Naive thymus-derived CD8-positive, alpha-beta T cell (primary cell): ENCODE measurements at places on chromosomes 5 and 9. TPM values are rescaled to one million over a fixed set of nuclear protein-coding genes. Genes with fewer than 3 reads are reported as not detected.

Gene FCN2
- not detected for total RNA-seq

Gene BHMT
- total RNA-seq, result not detected

Gene SPINK5
- total RNA-seq, result not detected

Gene HTR1A
- total RNA-seq, result not detected

DNA sequence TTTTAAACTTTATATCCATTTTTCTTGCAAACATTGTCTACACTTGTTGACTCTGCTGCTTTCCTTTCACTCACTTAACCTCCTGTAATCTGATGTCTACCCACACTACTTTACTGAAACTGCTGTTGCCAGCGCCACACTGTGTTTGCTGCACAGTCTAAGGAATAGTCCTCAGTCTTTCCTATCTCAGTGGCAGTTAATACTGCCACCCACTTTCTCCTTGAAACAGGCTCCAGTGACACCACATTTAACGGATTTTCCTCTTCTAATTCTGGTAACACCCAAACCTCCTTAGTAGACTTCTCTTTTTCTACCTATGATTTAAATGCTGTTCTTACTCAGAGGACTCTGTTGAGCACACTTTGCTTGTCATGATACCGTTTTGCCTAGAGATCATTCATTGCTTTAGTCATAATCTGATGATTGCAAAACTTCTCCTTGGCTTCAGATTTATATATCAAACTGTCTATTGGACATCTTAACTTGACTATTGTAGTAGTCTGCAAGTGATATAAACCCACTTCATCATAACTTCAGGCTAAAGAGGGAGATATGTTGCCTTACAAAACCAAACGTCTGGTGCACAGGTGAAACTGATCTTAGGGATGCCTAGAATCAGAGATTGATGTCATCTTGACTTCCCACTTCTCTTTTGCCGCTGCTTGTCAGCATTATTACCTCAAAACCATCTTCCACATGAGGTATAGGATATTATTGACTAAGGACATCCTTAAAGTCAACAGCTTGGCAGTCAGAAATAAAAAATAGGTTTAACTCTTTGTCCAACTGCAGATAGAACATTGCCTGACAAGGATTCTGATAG, 94.1 kb downstream of the CDC42SE2 start:
- H3K27ac ChIP-seq, result peak overlapping the region; percentile 93
- H3K27me3 ChIP-seq, result no peaks in the 10 kb centered on the region
- peak overlapping the region; percentile 52 for H3K4me3 ChIP-seq

GRCh38 chr5:22852807-22853660, at the start of gene CDH12:
Gene CDH12 (minus strand): TSS chr5:22853344.
- peak within 1 kb of the TSS; percentile 80 for H3K4me3 ChIP-seq
- H3K27me3 ChIP-seq, result no peaks in the 10 kb centered on the region
- DNase-seq, result peak; percentile 3

DNA sequence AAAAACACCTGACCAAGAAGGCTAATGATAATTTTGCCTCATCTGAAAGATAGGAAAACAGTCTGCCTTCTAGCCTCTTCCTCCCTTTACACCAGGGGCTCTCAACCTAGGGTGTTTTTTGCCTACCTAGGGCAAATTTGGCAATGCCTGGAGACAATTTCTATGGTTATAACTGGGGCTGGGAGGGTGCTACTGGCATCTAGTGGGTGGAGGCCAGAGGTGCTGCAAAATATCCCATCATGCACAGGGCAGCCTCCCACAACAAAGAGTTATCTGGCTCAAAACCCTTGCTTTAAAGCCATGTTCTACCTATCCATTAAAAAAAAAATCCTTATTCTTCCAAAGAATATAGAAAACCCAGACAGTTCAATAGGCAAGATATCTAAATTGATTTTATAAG, 45.0 kb upstream of the NR3C1 start:
- H3K27ac ChIP-seq, result no peak overlapping the region
- no peak for DNase-seq
- H3K27me3 ChIP-seq, result no peaks in the 10 kb centered on the region

GRCh38 chr5:81530919-81531318, 137.0 kb upstream of the ACOT12 start:
- H3K36me3 ChIP-seq, result peaks cover 5% of the 10 kb centered on the region
- H3K27ac ChIP-seq, result no peak overlapping the region
- no peak for DNase-seq
- no peaks in the 10 kb centered on the region for H3K27me3 ChIP-seq
- peaks cover 22% of the 10 kb centered on the region for H3K4me1 ChIP-seq

- H3K36me3 ChIP-seq, result no peaks in the 10 kb centered on the region
- H3K27ac ChIP-seq, result no peak overlapping the region
- H3K4me3 ChIP-seq, result no peak overlapping the region
- DNase-seq, result no peak
- H3K4me1 ChIP-seq, result no peaks in the 10 kb centered on the region
Observed at GRCh38 chr5:75847561-75848021, 130.4 kb upstream of the POC5 start.

- H3K27me3 ChIP-seq, result no peaks in the 10 kb centered on the region
- no peak for DNase-seq
- H3K4me1 ChIP-seq, result no peaks in the 10 kb centered on the region
- no peak overlapping the region for H3K27ac ChIP-seq
- no peak overlapping the region for H3K4me3 ChIP-seq
- no peaks in the 10 kb centered on the region for H3K36me3 ChIP-seq
Observed at GRCh38 chr5:68187268-68188055, 28.1 kb upstream of the PIK3R1 start.

- H3K4me3 ChIP-seq, result no peak overlapping the region
- no peak overlapping the region for H3K27ac ChIP-seq
- no peaks in the 10 kb centered on the region for H3K27me3 ChIP-seq
- H3K4me1 ChIP-seq, result no peaks in the 10 kb centered on the region
Observed at GRCh38 chr5:55880453-55880852, 29.3 kb downstream of the IL31RA start.

DNA sequence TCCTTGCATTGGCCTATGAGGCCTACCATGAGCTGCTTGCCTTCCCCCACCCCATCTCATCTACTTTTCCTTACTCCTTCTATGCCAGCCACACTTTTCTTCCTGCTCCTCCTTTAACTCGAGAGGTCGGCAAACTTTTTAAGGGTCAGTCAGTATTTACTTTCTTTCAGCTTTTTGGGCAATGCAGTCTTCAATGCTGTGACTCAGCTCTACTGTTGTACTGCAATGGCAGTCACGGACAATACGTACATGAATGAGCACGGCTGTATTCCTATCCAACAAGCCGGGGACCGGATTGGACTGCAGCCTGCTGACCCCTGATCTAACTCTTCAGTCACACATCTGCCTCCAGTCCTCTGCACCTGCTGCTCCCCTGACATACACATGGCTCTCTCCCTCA, 602 bp upstream of the ACTL7A start:
- H3K4me3 ChIP-seq, result no peak overlapping the region
- H3K27ac ChIP-seq, result no peak overlapping the region
- no peak for DNase-seq
- peaks cover 4% of the 10 kb centered on the region for H3K36me3 ChIP-seq
- peaks cover 8% of the 10 kb centered on the region for H3K27me3 ChIP-seq
- peaks cover 4% of the 10 kb centered on the region for H3K4me1 ChIP-seq

DNA sequence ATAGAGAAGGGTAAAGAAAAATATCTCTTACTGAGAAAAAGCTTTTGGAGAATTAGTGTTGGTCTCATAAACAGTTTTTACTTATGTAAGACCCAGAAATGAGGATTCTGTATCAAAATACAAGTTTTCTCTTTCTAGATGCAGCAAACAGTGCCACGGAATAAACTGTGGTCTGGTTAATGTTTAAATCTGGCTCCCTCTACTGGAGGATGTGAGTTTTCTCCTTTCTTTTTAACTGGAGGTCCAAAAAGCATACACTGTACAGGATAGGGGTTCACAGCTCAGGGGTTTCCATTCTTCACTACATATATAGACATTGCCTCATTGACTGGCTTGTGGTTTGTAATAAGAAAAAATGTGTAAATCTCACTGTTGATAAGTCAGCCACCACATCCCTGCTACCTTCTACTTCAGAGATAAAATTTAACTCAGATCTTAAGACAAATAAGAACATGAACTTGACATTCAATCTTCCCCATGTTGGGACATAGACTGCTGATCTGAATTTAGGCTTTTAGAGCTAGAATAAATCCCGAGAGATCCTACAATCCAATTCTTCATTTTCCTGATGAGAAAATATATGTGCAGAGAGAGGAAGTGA, 98.9 kb downstream of the CFAP95 start:
- no peak overlapping the region for H3K27ac ChIP-seq
- DNase-seq, result peak; percentile 26
- H3K36me3 ChIP-seq, result no peaks in the 10 kb centered on the region
- no peak overlapping the region for H3K4me3 ChIP-seq
- peaks cover 17% of the 10 kb centered on the region for H3K27me3 ChIP-seq
- H3K4me1 ChIP-seq, result no peaks in the 10 kb centered on the region

DNA sequence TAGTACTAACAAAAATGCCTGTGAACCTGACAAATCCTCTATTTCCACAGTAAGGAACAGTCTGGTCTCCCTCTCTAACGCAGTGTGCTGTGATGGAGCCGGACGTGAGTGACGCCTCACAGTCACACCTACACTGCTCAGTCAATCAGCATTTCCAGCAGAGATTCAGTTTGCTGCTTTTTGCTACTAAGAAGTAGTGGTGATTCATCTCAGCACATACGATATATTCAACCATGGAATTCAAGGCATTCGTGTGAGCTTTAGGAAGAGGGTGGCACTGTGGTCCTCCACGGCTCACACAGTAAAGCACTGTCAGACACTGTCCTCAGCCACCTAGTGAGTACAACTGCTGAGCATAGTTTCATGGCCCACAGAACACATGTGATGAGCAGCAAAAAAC, 70.9 kb downstream of the SETX start:
- no peaks in the 10 kb centered on the region for H3K27me3 ChIP-seq
- H3K36me3 ChIP-seq, result peaks cover 22% of the 10 kb centered on the region
- no peak overlapping the region for H3K27ac ChIP-seq
- no peak for DNase-seq
- H3K4me1 ChIP-seq, result no peaks in the 10 kb centered on the region

- H3K4me3 ChIP-seq, result no peak overlapping the region
- H3K36me3 ChIP-seq, result no peaks in the 10 kb centered on the region
- no peak for DNase-seq
- no peaks in the 10 kb centered on the region for H3K27me3 ChIP-seq
Observed at GRCh38 chr9:37740631-37741328, 12.8 kb upstream of the TRMT10B start.

- H3K4me3 ChIP-seq, result no peak overlapping the region
- peaks cover 32% of the 10 kb centered on the region for H3K27me3 ChIP-seq
- DNase-seq, result no peak
- H3K27ac ChIP-seq, result no peak overlapping the region
- peaks cover 25% of the 10 kb centered on the region for H3K4me1 ChIP-seq
Observed at GRCh38 chr9:88992556-88992955, 1.3 kb downstream of the S1PR3 start.

DNA sequence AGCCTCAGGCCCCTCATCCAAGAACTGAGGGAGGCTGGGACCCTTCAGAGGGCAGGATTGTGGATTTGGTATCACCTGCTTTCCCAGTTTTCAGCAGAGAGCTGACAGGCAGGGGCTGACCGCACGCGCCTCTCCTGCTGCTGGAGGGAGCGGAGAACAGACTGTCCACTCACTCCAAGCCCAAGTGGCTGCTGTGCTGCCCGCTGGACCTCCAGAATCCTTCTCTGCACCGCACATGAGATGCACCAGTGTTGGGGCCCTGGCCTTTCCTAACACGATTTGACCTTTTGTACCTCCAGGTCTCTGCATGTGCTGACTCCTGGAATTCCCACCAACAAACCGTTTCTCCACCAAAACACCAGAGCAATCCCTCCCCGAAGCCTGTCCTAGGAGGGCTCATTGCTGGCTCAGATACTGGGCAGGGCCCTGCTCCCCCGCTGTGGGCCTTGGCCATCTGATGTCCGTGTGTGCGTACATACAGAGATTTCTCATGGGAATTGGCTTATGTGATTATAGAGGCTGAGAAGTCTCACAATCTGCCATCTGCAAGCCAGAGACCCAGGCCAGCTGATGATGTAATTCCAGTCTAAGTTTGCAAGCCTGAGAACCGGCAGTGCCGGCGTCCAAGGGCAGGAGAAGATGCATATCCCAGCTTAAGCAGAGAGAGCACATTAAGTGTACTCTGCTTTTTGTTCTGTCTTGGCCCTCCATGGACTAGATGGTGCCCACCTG, 141.7 kb downstream of the GADD45G start:
- H3K36me3 ChIP-seq, result peaks cover 4% of the 10 kb centered on the region
- peaks cover 84% of the 10 kb centered on the region for H3K4me1 ChIP-seq
- no peak overlapping the region for H3K27ac ChIP-seq
- H3K27me3 ChIP-seq, result no peaks in the 10 kb centered on the region
- no peak for DNase-seq

DNA sequence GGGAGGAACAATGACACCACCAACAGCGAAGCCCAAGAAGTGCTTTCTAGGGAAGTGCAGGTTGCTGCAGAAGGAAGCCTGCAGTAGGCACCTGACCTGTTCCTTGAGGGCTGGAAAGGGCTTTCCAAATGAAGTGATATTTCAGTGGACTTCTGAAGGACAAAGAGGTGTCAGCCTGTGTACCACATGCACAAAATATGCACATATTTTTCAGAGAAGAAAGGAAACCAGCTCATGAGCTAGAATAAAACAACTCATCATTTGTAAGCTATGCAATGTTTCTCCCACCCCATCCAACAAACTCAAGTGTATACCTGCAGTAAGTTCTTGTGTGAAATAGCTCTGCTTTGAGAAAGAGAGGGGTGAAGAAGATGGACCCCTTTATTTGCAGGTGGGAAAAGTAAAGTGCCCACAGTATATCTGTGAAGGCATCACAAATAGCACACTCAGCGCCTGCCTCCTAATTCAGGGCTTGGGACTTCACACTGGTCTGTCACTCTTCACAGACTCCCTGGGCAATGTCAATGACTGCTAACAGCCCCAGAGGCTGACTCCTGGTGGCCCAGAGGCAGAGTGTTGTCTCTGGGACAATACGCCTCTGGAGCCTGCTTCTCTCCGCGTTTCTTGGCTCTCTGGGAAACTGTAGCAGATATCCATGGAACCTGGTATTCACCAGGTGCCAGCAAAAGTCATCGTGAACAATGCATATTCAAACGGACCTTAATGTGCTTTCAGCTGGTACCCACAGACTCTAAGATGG, 198.1 kb upstream of the EFNA5 start:
- no peak overlapping the region for H3K4me3 ChIP-seq
- H3K27ac ChIP-seq, result no peak overlapping the region
- H3K27me3 ChIP-seq, result no peaks in the 10 kb centered on the region
- peaks cover 4% of the 10 kb centered on the region for H3K4me1 ChIP-seq
- H3K36me3 ChIP-seq, result peaks cover 19% of the 10 kb centered on the region

DNA sequence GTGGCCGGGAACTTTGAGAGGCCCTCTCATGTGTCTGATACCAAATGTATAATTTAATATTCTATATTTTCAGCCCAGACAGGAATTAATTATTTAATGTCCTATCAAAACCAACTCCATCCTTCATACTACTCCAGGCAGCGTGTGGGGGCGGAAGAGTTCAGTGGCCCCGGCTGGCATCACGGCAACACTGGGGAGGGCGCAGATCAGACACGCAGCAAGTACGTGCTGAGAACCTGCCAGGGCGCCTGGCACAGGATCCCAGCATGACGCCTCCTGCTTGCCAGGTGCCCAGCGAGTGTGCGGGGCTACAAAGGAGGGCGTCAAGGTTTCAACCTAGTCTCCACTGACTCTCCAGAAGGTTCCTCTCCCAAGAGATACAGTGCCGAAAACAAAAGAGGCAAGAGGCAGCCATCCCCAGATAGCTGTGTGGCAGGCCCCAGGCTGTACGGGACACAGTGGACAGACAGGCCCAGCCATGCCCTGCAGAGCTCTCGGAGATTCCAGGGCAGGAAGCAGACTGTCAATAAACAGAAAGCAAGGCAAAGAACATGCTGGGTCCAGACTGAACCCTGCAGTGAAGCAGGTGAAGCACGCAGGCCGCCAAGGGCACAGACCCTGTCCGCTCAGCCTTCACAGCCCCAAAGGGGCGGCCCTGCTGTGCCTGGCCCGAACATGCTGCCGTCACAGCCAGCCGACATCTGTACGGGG, 110.3 kb downstream of the VAV2 start:
- H3K27me3 ChIP-seq, result no peaks in the 10 kb centered on the region
- no peak for DNase-seq
